ENCODE measurements at places on chromosomes 4 and X. TPM values are rescaled to one million over a fixed set of nuclear protein-coding genes. Genes with fewer than 3 reads are reported as not detected.

The TLR1 gene
- total RNA-seq: 4.6 TPM

The SLC4A4 gene
- 0.19 TPM for total RNA-seq

The ESX1 gene
- 0.29 TPM for total RNA-seq

The SPANXN4 gene
- total RNA-seq: not detected

The CYSLTR1 gene
- total RNA-seq: not detected

The VSIG1 gene
- total RNA-seq: 0.65 TPM
